ENCODE measurements at places on chromosomes 5 and 9.

DNA sequence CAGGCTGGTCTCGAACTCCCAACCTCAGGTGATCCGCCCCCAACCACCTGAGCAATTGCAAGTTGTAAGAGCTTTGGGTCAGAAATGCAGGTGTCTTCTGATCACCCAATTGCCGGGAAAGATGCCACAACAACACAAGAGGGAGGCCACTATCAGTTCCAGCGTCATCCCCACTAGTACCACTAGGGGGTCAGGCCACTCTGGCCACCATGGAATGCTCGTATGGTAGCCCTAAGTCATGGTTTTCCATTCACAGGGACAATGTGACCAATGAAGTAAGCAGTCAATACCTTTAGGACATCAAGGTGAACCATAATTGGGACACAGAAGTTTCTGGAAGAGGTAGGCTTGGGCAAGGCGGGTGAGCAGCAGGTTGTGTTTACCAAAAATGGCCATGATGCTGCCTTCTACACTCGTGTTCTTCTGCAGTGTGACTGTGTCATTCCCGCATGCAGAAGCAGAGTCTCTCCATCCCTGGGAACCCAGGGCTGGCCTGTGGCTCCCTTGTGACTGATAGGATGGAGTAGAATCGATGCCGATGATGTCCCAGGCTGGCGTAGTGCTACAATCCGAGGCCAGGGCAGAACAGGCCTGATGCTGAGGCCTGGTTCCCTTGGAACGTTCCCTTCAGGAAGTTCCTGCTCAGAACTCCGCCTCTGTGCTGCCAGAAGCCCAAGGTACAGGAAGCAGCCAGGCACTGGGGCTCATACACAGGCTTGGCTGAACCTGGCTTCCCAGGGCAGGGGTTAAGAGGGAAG lies 42.2 kb upstream of the ANKRD33B start:
- no peak for DNase-seq

DNA sequence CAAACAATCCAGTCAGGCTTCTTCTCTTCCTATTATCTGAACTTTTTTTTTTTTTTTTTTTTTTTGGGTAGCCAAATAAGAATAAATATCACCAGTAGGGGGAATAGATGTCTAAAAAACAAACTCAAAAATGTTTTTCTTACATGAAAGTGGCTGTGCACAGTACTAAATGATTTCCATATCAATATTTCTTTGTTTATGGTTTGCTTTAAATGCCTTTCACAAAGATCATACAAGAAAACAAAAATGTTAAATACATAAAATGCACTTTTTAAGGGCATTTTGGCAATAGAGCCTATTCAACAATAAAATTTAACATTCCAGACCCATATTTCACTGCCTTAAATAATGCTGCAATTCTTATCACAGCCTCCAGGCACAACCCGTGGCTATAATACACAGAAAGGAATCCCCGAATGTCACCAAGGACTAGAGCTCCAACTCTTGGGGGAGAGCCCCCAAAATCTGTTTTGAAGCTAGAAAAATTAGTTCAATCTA lies 91.1 kb upstream of the TBCA start:
- no peak for DNase-seq

DNA sequence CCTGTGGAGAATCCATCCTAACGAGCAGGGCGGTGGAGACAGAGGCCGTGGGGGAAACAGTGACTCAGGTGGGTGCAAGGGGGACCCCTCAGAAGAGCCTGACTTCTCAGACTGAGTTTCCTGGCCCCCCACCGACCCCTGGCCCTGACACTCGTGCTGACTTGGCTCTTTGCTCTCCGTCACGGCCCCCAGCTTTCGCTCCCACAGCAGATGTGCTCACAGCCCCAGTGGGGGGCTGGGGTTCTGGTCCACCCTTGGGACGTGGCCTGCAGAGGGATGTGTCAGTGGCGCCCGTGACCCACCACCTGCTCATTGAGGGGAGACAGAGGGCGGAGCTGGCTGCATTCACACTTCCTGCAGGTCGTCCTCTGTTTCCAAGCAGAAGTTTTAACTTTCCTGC lies 62.9 kb upstream of the IRX4 start:
- no peak for DNase-seq

GRCh38 chr9:5633243-5633642 lies 4.3 kb downstream of the RIC1 start:
- no peak for DNase-seq

GRCh38 chr5:134240421-134240962 lies 14.6 kb upstream of the PPP2CA start:
- no peak for DNase-seq

DNA sequence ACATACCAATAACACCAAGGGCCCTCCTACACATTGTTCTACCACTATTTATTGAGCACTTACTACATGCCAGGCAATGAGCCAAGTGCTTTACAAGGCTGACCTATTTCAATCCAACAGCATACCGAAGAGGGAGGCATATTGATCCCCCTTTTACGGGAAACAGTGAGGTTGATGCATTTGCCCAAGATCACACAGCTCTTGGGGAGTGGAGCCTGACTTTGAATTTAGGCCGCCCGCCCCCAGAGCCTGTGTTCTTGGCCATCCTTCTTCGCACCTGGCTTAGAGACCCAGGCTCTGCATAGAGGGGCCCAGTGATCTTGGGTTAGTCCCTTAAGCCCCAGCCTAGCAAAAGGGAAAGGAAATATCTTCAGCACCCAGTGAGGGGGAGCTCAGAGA lies 158.1 kb upstream of the IER5L start:
- DNase-seq: no peak

- DNase-seq: no peak
Observed at GRCh38 chr5:140293091-140293848, 9.6 kb downstream of the PFDN1 start.

GRCh38 chr9:111621895-111622480 lies 9.1 kb upstream of the DNAJC25 start:
- no peak for DNase-seq

DNA sequence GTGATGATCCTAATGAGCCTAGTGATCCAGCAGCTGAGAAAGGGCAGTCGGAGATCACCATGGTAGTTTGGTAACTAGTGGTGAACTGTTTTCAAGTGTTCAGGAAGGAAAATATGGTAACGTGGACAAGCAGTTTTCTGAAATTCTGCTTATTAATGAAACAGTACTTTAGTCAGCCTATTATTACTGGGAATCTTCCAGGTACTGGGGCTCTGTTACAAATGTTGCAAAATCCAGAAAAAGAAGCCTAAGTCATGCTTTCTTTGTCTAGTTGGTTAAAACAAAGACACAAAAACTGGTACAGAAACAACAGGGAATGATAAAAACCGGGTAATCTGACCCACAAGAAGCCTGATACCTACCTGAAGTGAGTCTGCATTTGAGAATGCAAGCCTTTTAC lies 18.2 kb downstream of the TTC23L start:
- DNase-seq: no peak

DNA sequence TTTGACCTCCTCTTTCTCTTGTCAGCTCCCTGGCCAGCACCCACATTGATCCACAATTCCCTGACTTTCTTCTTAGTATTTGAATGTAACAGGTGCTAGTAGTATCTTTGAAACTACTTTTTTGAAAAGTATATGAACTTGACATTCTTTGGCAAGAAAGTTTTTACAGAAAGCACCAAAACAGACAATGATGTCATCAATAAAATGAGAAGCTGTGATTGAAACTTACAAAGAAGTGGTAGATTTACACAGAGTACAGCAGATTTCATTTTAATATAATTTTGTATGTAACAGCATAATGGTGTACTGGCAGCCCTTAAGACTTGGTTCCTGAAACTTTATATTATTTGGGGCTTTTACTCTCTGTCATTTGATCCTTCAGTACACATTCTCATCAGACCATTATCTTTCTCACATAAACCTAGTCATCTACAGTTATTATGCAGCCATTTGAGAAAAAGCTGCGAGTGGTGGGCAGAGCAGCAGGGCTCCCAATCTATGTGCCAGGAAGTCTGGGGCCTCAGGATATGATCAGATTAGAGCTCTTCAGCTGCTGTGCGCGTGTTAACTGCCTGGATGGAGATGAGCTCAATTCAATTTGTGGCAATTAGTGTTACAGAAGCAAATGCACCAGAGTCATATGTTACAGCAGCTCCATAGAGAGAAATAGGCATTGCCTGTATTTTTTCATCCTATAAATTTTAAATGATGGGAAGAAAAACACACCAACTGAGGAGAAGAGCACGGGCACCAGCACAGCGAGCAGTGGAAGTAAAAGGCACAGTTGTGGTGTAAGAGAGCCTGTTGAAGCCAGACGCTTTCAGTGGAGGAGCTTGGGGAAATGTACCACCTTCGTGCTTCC lies 126.1 kb downstream of the STARD4 start:
- DNase-seq: no peak

DNA sequence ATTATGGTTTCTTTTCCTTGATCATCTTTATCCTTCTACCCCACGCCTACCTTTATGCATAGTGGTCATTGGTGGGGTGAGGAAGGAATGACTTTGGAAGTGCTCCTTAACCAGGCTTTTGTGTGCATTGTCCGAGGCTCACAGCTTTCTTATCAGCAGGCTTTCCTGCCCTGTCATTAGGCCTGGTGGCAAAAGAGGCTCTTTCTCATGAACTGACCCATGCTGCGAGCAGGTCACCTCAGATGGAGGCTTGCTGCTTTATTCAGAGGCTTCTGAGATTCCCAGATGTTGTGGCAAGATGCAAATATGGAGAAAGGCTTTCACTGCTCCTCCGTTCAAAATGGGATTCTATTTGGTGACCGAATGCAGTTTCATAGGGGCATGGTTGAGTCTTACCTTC lies 57.4 kb upstream of the DMRTA1 start:
- DNase-seq: no peak

GRCh38 chr9:15103290-15103689 lies 193.1 kb upstream of the FREM1 start:
- DNase-seq: no peak

DNA sequence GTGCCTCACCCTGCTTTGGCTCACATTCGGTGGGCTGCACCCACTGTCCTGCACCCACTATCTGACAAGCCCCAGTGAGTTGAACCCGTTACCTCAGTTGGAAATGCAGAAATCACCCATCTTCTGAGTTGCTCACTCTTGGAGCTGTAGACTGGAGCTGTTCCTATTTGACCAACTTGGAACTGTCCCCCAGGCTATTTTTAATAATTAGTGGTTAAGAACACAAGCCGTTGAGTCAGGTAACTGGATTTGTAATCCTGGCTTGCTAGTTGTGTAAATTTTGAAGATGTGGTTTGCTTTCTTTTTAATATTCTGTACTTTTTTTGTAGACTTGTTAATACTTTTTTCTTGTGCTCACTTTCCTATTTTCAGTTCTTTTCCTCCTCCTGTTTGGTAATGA lies 81.2 kb downstream of the CNTLN start:
- DNase-seq: no peak

GRCh38 chr9:75228893-75229292 lies 140.6 kb downstream of the OSTF1 start:
- no peak for DNase-seq

DNA sequence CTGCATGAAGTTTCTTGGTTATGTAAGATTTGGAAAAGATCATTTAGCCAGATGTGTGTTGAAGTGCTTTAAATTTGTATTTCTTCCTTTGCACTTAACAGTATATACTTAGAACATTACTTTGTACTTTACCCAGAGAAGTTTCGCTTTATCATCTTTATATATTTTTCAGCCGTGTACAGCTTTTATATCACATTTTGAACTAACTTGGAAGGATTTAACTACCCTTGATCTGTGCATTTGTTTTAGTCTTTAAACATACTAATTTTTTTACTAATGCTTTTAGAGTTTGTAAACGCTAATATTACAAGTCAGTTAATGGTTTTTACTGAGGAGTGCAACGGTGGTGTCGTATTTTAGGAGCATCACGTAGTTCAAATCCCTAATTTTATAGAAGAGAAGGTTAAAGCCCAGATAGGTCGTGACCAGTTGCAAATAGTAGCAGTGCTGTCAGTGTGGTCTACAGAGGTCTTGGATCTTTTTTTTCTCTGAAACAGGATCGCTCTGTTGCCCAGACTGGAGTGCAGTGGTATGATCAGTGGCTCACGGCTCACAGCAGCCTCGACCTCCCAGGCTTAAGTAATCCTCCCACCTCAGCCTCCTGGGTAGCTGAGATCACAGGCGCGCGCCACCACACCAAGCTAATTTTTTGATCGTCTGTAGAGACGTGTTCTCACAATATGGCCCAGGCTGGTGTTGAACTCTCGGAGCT lies 2.0 kb downstream of the MATR3 start:
- no peak for DNase-seq

- no peak for DNase-seq
Observed at GRCh38 chr9:134915046-134915985, 2.4 kb downstream of the FCN1 start.

GRCh38 chr5:52989781-52990527 lies 802 bp downstream of the ITGA2 start:
- DNase-seq: no peak

GRCh38 chr9:2479056-2479565 lies 142.5 kb upstream of the VLDLR start:
- no peak for DNase-seq

DNA sequence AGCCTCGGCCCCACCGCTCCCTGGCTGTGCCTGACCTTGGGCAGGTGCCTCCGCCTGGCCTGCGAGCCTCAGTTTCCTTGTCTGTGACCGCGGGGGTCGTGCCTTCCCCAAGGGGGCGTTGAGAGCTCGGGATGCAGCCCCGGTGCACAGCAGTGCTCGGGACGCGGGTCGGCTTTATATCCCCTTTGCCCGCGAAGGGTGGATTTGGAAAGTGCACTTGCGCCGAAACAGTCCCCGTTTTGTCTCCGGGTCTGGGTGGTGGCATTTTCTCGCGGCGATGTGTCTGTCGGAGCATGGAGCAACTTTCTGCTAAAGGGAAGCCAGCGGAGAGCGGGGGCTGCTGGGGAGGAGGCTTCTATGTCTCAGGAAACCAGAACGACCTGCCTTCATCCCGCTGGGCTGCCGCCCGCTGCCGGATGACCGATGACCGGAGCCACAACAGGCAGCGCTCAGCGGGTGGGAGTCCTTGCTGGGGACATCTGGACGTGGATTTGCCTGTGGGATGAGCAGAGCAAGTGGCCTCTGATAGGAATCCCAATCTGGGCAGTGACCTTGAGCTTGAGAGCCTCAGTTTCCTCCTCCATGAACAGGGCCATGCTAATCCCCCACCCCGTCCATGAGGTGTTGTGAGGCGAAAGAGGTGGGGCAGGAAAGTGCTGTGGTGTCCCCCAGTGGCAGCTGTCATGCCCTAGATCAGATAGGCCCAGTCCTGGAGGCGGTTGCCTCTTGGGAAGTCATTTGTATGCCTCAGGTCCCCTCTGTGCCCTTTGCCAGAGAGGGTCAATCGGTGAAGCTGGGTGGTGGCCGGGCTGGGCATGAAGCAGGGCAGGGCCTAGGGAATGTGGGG lies 651 bp downstream of the HRH2 start:
- DNase-seq: peak; percentile 79

GRCh38 chr5:110032376-110032775 lies 342.6 kb downstream of the MAN2A1 start:
- DNase-seq: no peak

- DNase-seq: no peak
Observed at GRCh38 chr5:12876541-12877298, 972.5 kb upstream of the CTNND2 start.

- peak; percentile 68 for DNase-seq
Observed at GRCh38 chr5:59768152-59769040, 125.1 kb downstream of the PDE4D start.

- no peak for DNase-seq
Observed at GRCh38 chr5:32265902-32266301, 46.8 kb downstream of the MTMR12 start.

- no peak for DNase-seq
Observed at GRCh38 chr9:82052081-82052480, 63.5 kb downstream of the SPATA31D1 start.

GRCh38 chr5:124795829-124796228 lies 49.4 kb upstream of the ZNF608 start:
- no peak for DNase-seq

GRCh38 chr9:33273972-33274328 lies 9.1 kb downstream of the CHMP5 start:
- no peak for DNase-seq
